SHP77 treated with DMSO at 0.1 percent for 48 hours (cell line): ENCODE measurements at places on chromosomes 2 and 18.

- peak; percentile 42 for DNase-seq
Observed at GRCh38 chr2:56444339-56444738, 260.5 kb downstream of the CCDC85A start.

- no peak for DNase-seq
Observed at GRCh38 chr18:3250237-3251107, 2.9 kb downstream of the MYL12A start.

DNA sequence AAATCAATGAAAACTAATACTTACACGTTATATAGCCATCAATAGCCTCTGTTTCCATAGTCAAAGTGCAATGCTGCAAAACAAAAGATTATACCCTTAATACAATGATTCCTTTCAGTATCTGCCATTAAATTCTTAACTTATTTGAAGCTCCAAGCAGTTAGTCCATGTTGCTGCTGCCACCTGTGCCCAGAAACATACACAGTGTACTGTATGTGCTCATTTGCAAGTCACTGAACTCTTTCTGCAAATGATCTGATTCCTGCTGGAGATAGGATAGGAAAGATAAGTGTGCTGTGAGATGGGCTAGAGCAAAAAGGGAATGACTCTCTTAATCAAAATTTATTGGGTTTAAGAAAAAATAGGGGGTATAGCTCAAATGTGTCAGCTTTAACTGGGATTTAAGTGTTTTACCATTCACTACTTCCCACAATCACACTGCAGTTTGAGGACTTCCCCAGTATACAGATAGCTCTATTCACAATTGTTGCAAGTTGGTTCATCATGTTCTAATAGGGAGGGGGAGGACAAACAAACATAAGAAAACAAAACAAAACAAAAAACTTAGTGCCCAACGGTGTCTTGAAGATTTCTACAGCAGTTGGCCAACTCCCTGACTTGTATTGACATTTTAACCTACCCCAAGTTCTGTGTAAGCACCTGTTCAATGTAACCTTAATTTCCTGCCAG, 2.7 kb downstream of the IKZF2 start:
- no peak for DNase-seq

DNA sequence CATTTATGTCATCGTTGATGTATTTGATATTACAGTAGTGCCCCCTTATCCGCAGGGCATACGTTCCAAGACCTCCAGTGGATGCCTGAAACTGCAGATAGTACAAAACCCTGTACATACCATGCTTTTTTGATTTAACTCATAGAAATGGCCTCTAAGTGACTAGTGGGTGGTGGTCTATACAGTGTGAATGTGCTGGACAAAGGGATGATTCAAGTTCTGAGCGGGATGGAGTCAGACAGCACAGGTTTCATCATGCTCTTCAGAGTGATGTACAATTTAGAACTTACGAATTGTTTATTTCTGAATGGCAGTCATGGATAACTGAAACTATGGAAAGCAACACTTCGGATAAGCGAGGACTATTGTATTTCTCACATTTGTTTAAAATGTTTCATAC, 473.1 kb upstream of the FANCL start:
- DNase-seq: no peak

DNA sequence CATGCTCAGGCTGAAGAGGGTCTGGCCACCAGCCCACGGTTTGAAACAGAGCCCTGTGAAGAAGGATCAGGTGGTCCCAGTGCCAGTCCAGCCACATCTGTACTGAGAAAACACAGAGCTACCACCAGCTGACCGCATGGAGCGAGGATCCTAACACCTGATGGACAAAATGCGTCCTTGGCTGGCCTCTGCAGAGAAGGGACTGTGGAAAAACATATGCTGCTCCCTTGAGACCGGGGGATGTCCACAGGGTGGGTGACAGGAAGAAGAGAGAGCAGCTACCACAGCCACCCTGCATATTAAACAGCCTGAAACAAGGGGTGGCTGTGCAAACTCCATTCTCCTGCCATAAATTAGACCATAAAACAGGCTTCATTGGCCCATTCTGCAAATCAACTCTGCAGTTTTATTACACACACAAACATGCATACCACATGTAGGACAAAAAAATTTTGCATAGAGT, 137.2 kb downstream of the BCL2 start:
- DNase-seq: no peak

DNA sequence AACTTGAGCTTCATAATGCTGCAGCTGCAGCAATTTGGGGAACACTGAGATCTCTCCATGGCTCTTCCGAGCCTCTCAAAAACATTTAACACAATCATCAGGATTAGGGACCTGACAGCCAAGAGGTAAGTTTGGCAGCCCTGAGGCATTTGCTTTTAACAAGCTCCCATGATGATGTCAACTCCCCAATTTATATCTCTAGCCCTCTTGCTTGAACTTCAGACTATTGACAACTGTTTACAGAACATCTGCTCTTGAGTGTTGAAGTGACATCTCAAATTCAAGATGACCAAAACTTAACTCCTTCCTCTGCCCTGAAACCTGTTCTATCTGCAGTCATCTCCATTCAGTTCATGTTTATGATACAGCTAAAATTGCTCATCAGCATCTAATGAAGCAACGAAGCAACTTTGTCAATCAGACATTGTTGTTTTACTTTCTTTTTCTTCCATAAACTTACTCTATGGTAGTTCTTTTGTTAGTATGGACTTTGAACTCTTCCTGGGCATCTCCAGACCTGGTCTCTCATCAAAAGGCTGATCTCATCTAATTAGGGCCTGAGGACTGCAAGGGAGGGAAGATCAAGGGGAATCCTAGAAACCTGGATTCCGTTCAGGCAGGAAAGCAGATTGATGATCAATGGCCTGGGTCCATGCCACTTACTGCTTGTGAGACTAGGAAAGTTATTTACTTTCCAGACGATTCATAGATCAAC, 48.1 kb downstream of the SEMA4F start:
- no peak for DNase-seq

- no peak for DNase-seq
Observed at GRCh38 chr2:85741833-85742455, 11.8 kb upstream of the ATOH8 start.

DNA sequence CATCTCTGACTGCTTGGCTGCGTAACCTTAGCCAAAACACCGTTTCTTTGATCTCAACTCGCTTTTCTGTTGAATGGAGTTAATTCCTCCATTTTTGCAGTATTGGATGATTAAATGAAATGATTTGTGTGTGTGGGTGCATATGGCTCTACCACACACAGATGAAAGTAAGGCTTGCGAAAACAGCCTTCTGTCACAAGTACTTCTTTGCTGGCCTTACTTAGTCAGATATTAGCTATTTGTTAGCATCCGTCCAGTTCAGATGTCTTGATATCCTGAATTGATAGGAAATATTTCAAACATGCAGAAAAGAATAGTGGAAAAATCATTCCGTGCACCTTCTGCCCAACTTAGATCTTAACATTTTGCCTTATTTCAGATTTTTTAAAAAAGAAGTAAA, 21.8 kb downstream of the NCOA1 start:
- DNase-seq: no peak

DNA sequence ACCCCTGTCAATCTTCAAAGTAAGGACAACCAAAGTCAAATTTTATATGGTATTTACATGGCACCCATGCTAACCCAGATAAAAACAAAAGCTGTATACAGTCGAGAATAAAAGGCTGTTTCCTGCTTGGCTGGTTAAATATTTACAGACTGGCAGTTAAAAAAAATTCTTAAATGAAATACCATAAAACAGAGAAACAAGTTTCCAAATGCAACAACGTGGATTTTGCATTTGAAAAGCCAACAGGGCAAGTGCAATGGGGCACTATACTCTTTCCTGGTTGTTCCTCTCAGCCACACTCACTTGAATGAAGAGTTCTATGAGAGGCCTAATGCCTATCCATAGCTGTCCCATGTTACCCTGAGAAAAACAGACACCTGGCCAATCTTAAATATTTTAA, 6.1 kb upstream of the NR4A2 start:
- DNase-seq: no peak

DNA sequence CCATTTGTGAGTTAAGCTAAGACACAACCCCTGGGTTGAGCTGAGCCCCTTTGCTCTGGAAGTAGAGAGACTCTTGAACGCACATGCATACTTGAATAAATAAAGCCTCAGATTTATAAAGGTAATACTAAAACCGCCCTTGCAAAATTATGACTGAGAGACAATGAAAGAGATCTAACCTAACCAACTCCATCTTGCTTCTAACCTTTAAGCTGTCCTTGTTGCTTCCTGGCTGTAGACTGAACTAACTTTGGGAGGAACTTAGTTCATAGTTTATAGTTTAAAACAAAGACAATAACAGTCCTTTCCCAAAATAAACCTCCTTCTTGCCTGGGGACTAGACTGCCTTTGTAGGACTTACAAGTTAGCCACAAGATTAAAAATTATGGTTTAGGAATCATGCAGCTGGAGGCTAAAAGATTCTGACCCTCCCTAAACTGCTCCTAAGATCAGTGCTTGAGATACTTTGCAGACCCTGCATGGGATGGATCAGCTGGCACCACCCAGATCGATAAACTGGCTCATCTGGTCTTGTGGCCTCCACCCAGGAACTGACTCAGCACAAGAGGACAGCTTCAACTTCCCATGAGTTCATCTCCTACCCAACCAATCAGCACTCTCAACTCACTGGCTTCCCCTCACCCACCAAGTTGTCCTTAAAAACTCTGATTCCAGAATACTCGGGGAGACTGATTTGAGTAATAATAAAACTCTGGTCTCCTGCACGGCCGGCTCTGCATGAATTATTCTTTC, 240.2 kb upstream of the SLC14A2 start:
- no peak for DNase-seq

- DNase-seq: no peak
Observed at GRCh38 chr2:95375532-95376150, 26.9 kb upstream of the FAHD2A start.

GRCh38 chr2:51511002-51511401, 479.1 kb upstream of the NRXN1 start:
- no peak for DNase-seq

- DNase-seq: no peak
Observed at GRCh38 chr2:162069267-162069903, 4.6 kb downstream of the DPP4 start.

DNA sequence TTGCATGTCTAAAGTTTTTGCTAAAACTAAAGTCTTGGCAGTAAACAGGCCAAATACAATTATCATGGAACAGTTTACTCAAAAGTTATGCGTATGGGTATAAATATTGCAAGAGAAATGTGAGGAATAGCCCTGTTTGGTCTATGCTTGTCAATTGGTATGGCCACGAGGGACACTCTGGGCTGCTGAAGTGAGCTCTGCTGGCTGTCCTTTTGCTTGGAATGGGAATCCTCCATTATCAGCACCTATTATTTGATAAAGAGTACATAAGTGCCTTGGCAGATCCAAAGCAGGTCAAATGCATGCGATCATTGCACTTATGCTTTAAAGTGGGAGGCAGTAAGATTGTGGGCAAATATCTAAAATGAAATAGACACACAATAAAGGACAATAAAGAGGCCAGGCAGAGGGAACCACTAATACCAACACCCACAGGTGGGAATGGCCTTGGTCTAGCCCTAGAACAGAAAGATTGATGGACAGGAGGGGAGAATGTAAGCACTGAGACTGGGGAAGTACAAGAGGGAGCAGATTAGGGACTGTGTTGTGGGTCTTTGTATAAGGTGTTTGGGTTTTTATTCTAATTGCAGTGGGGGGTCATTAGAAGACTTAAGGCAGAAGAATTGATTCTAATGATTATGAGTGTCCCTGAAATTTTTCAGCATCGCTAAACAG, 60.0 kb upstream of the NOSTRIN start:
- no peak for DNase-seq

DNA sequence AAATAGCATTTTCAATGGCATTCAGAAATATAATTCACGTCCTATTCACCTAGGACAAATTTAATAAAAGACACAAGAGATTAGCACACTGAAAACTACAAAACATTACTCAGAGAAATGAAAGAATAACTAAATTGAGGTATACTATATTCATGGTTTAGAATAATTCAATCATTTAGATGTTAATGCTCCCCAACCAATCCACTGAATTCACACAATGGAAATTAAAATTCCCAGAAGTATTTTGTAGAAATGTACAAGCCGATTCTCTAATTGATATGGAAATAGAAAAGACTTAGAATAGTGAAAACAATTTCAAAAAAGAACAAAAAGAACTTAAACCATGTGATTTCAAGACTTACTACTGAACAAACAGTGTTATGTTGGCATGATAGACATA, 212.2 kb downstream of the ZEB2 start:
- no peak for DNase-seq

DNA sequence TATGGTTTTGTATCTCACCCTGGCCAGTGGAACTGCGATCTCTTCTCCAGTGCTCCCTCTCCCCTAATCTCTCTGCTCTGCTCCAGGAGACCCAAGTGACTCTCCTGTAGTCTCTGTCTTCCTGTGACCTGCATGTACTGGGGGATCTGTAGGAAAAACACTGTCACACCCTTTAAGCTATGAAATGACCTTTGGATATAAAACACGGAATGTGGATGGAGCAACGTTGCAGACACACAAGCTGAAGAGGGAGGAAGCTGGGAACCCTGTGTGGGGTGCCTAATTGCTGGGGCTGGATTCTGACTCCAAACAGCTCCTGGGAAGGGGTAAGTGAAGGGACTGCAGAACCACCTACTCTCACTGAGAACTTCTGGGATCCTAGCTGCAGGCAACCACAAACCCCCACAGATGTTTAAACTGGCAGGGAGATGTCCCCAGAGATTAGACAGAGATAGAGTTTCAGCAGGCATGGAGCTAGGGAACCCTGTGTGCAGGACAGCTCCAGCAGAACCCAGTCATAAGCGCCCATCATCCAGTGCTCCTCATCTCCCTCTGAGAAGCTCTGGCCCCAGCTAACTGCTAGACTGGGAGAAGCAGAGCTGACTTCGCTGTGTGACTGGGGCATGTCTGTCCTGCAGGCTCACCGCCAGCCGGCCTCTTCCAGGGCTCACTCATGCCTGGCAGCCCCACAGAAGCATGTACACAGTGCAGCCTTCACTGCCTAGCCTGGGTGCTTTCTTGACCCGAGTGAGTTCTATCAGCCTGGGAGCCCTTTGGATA, 482.7 kb upstream of the SETBP1 start:
- no peak for DNase-seq

- DNase-seq: peak; percentile 55
Observed at GRCh38 chr2:218961651-218962570, 2.4 kb downstream of the CDK5R2 start.

DNA sequence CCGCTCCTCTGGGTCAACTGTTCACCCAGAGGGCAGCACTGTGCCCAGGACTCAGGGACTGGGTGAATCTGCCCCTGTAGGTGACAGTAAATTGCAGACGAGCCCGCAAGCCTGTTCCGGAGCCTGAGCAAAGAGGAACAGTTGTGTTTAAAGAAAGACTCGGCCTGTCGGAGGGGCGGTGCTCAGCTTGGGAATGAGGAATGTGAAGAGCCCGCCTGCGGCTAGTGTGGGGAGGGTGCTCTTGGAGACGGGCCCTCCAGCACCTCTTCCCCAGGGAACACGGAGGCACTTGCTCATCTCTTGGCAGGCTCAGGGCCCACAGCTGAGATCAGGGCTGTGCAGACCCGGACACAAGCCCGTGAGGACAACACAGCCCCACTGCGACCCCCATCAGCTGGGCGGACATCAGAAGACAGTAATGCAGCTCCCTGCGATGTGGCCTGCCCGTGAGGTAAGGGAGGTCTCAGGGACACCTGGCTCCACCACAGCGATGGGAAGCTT, 299.0 kb downstream of the NDUFA10 start:
- DNase-seq: no peak
